ENCODE measurements at places on chromosomes 2 and 18.

DNA sequence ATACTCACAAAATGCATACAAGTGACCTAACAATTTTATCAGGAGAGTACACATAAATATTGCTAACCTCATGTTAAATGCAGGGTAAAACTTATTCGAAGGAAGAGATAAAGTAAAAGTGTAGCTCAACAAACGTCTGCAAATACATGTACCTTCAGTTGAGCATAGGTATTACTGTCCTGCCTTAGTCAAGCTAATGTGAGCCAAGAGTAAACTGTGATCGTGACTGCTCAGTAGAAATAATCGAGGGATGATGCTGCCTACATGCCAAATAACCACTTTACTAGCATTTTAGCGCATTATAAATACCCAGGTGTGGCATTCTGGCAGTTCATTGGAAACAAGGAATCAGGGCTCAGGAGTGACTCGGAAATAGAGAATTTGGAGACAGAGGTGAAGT, 779.5 kb downstream of the SOCS6 start:
- no peaks in the 10 kb centered on the region for H3K4me1 ChIP-seq
- H3K27ac ChIP-seq: no peak overlapping the region
- H3K36me3 ChIP-seq: no peaks in the 10 kb centered on the region
- no peak for DNase-seq

- H3K4me3 ChIP-seq: no peak overlapping the region
- no peaks in the 10 kb centered on the region for H3K36me3 ChIP-seq
- peaks cover 16% of the 10 kb centered on the region for H3K27me3 ChIP-seq
- DNase-seq: no peak
- H3K27ac ChIP-seq: no peak overlapping the region
- H3K4me1 ChIP-seq: peaks cover 16% of the 10 kb centered on the region
Observed at GRCh38 chr2:239824866-239825704, 200.1 kb downstream of the NDUFA10 start.

- DNase-seq: no peak
- H3K27ac ChIP-seq: no peak overlapping the region
- no peaks in the 10 kb centered on the region for H3K36me3 ChIP-seq
- H3K4me1 ChIP-seq: peaks cover 4% of the 10 kb centered on the region
- no peak overlapping the region for H3K4me3 ChIP-seq
- no peaks in the 10 kb centered on the region for H3K27me3 ChIP-seq
Observed at GRCh38 chr2:223052548-223053483, 826 bp downstream of the KCNE4 start.

DNA sequence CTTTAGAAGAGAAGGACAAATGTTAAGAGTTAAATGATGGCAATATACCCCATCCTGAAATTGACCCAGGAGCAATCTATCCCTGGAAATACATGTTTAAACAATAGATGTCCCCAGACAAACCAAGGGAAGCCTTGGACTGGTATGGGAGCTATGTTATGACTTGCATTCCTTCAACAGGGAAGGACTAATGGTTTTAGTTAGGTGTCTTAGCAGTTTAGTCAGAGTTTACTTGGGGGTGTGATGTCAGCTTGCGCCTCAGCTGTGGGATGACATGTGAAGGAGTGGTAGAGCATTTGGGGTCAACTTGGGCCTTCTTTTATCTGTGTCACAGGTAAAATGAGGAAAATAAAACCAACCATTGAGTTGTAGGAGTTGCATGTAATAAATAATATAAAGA, 36.8 kb downstream of the SPC25 start:
- no peaks in the 10 kb centered on the region for H3K36me3 ChIP-seq
- peaks cover 1% of the 10 kb centered on the region for H3K4me1 ChIP-seq
- DNase-seq: no peak
- H3K4me3 ChIP-seq: no peak overlapping the region

All from glutamatergic neuron (in vitro differentiated cells).